Activated CD8-positive, alpha-beta T cell treated with anti-CD3 and anti-CD28 coated beads, Interleukin-2, amount 10 ng/mL, durations not matched to agents 7 days and 5 days (primary cell): ENCODE measurements at places on chromosomes 5 and 9. TPM values are rescaled to one million over a fixed set of nuclear protein-coding genes. Genes with fewer than 3 reads are reported as not detected.

Gene ECSCR
- total RNA-seq = not detected

Gene PIP5K1B
- total RNA-seq = 0.16 TPM

Gene OR2V1
- total RNA-seq = not detected

Gene FOXD4L6
- not detected for total RNA-seq

Gene TSTD2
- total RNA-seq = 15.6 TPM

Gene ALDH7A1
- 0.91 TPM for total RNA-seq

Gene BTNL8
- not detected for total RNA-seq

Gene CDKN2B-AS1
- 6.4 TPM for total RNA-seq

Gene FAM78A
- 99.2 TPM for total RNA-seq

Gene ZFP2
- total RNA-seq = 0.26 TPM

DNA sequence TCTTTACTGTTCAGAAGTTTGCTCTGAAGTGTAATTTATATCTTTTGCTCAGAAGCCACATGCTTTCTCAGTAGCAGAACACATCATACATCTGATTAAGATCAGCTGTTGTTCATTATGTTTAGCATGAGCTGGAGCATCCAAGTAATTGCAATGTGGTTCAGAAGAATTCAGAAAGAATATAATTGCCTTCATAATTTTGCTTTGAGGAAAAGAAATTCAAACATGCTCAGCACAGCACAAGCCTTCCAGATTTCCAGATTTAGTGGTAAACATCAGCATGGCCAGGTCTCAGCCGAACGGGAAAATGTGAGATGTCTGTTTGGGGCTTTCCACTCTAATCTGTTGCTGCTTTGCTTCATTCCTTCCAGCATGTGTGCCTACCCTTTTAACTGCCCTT is 65.9 kb downstream of the ITGA1 start:
- no peak for DNase-seq

DNA sequence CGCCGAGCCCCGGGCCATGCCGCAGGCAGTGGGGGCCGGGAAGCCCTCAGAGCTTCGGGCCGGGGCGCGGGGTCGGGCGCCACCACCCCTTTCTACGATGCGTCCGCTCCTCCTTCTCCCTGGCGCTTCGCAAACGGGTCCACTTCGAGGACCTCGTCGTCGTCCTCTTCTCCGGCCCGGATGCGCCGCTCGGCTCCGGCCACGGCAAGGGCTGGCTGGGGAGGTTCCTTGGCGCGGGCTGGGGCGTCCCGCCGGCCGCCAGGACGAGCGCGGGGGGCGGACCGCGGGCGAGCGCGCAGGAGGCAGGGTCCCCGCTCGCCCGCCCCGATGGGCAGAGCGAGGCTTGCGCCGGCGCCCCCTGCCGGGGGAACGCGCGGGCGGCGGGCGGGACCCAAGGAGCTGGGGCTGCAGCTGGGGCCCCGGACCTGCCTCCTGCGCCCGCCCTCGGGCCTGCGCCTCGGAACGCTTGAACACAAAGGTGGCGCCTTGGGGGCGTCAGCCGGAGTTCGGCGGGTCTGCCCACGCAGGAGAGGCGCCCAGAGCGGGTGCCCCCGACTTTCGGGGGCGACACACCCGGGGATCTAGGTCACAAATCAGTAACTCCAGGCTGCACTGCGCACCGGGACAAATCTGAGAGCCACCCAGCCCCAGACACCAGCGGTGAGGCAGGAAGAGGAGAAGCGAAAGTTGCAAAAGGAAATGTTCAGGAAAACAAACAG is at the start of gene ROR2:
Gene ROR2 (minus strand): TSS at position 283 of the 719 bp plus-strand sequence.
- peak; percentile 69 for DNase-seq

DNA sequence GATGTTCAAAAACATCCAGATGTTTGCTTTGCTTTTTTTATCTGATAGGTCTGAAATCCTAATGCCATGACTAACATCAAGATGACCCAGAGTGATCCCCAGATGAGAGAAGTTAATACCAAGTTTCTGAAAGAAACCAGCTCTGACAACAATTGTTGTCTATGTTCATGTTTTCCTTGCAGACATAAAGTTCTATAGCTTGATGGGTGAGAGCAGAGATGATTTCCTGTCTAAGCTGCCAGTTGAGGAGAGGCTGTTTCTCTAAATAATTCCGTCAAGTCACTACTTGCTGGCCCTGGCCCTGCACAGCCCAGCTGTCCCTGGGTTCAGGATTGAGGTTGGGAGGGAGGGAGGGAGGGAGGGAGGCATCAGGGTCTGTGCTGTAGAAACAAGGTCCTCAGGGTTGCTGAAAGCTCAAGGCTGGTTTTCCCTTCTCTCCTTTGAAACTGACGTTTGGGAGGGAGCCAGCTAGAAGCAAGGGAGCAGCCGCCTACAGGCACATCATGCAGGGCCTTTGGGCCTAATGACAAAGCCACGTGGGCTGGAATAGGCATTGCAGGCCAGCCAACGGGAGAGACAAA is 3.9 kb downstream of the SPARC start:
- DNase-seq = no peak

- no peak for DNase-seq
Measured at GRCh38 chr5:116361171-116361967, 213.3 kb downstream of the SEMA6A start.

- no peak for DNase-seq
Measured at GRCh38 chr9:90299968-90300367, 342.7 kb downstream of the DIRAS2 start.

- no peak for DNase-seq
Measured at GRCh38 chr9:84754461-84754860, 84.9 kb downstream of the NTRK2 start.

GRCh38 chr5:41193456-41194205 is 19.7 kb downstream of the C6 start:
- no peak for DNase-seq

- DNase-seq = no peak
Measured at GRCh38 chr5:155768332-155768731, 558.6 kb upstream of the SGCD start.

- no peak for DNase-seq
Measured at GRCh38 chr5:65382582-65382981, 99.1 kb downstream of the ADAMTS6 start.

GRCh38 chr5:103211576-103212561 is 46.7 kb upstream of the MACIR start:
- DNase-seq = no peak

GRCh38 chr9:100600521-100601079 is 22.7 kb downstream of the CAVIN4 start:
- DNase-seq = no peak

- peak; percentile 57 for DNase-seq
Measured at GRCh38 chr9:100426530-100427365, at the start of gene MSANTD3. MSANTD3 (plus strand) TSS chr9:100427143; CDS start chr9:100441939, 14,796 bp downstream.

DNA sequence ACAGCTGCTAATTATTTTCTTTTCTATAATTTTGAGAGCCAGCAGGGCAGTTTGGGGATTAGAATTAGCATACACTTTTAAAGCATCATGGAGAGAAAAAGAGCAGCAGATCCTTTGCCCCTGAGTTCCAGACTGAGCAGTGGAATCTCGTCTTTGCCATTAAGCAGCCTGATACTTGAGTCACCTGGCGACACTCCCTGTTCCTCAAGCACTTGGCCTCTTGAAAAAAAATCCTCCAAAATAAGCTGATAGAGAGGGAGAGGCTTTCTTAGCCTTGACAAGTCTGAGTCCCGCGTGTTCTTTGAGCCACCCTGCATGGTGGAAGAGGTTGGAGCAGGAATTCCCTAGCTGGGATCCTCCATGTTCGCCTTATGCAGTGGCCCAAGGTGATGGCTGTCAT is 398.3 kb downstream of the IRX2 start:
- no peak for DNase-seq

- DNase-seq = no peak
Measured at GRCh38 chr9:34869390-34869789, 88.7 kb upstream of the PHF24 start.

DNA sequence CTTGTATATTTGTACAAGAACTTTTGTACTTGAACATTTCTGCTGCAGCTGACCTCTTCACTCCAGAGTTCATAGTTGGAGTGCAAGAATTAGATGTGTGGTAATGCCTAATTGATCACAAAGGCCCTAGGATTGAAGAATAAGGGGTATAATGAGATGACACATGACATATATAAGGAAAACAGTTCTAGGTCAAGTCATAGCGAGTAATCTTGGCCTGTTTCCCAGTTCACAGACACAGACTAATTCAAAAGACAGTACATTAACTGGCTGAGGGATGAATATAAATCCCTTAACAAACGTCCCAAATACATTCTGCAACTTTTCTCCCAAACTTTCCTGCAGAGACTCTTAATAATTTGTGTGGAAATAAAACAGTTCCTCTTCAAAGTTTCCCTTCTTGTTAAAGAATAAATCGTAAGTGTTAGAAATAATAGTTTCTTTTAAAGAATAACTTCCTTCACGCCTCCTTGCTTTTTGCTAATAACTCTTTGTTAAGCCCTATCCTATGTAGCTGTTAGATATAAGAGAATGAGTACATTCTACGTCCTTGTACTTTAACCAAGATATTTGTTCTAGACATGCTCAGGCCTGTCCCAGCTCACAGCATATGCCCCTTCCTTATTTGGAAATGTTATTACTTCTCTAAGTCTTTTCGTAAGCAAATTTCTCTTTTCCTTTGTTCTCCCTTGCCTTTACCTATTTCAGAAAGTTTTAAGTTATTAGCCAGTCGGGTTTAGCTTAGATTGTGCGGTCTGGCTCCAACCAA is 556.4 kb upstream of the CTNND2 start:
- no peak for DNase-seq

DNA sequence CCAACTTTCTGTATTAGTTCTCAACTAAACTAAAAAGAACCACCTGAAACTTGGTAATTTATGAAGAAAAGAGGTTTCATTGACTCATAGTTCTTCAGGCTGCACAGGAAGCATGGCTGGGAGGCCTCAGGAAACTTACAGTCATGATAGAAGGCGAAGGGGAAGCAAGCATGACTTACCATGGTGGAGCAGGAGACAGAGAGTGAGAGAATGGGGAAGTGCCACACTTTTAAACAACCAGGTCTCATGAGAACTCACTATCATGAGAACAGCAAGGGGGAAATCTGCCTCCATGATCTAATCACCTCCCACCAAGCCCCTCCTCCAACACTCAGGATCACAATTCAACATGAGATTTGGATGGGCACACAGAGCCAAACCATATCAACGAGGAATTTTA is 123.5 kb downstream of the DEPDC1B start:
- DNase-seq = no peak

GRCh38 chr9:16680975-16681651 is 189.4 kb downstream of the BNC2 start:
- no peak for DNase-seq

DNA sequence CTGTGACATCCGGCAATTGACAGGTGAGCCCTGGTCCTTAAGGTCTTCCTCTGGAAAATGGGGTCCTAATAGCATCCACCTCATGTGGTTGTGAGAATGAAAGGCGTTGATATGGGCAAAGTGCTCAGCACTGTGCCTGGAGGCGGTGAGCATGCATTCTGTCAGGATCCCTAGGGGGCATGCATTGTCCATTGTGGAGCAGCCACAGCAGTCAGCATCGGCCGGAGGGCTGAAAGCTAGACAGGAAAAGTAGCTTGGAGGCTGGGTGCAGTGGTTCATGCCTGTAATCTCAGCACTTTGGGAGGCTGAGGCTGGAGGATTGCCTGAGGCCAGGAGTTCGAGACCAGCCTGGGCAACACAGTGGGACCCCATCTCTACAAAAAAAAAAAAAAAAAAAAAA is 122.2 kb downstream of the LHX2 start:
- peak; percentile 34 for DNase-seq

DNA sequence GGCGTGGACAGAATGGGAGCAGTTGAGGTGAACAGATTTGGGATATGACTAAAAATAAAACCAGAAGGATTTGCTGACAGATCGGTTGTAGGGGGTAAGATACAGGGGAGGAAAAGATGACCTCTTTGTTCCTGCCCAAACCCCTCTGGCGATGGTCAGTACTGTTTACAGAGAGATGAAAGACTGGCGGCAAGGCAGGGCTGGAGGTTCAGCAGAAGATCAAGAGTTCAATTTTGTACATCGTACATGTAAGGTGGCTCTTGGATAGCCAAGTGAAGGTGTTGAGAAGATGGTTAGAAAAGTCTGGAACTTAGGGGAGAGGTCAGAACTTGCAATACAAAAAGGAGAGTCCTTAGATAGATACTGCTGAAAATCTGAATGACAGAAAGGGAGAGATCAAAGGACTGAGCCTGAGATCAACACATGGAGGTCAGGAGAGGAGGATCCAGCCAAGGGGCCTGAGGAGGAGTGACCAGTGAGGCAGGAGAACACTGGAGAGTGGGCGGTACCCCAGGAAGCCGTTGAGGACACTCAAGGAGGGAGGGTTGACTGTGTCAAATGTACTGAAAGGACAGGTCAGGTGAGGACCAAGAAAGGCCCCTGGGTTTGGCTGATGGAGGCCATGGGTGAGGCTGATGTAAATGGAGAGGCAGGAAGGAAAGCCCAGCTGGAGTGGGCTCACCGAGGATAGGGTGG is 7.1 kb downstream of the IL4 start:
- DNase-seq = peak; percentile 13

DNA sequence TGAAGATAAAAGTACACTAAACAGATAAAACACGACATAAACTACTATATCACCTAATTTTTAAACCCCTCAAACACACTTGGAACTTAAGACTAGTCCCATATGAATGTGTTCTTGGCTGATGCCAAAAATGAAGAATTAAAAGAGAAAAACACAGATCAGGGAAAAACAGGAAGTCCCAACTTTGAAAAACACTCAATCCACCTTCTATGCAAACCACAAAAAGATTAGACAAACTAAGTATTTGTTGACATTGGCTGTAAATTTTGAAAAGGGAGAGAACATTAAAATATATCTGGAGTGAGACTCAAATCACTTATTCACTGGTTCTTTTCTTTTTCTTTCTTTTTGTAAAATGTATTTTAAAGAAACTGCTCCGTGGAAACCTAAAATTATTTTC is 81.4 kb downstream of the ANKH start:
- DNase-seq = no peak

- DNase-seq = no peak
Measured at GRCh38 chr5:55540525-55540924, 5.8 kb upstream of the PLPP1 start.

DNA sequence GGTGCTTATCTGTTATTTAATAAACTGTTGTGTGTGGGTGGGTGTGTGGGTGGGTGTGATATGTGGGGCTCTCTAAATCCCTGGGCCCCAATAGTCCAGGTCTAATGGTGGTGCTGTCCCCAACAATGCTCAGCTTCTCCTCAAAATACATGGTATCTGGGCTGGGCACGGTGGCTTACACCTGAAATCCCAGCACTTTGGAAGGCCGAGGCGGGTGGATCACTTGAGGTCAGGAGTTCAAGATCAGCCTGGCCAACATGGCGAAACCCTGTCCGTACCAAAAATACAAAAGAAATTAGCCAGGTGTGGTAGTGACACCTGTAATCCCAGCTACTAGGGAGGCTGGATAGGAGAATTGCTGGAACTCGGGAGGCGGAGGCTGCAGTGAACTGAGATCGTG is 4.5 kb upstream of the ORM1 start:
- DNase-seq = no peak
